EL (cell line): ENCODE measurements at places on chromosomes 11 and 22.

DNA sequence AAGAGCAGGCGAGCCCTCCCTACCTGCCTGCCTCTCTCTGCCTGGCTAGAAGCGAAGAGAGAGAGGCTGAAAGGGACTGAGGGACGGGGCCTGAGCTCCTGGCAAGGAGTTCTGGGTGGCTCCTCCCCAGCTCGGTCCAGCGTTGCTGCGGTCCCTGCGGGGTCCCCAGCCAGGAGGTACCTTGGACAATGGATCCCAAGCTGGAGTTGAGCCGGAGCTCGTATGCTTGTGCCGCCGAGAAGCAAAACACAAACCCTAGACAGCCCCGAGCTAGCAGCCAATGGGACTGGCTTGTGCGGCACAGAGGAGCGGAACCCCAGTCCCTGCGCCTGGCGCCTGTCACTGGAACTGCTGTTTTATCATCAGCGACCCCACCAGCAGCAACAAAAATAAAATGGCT, 18.3 kb downstream of the SLC25A18 start:
- no peak for DNase-seq

- DNase-seq = no peak
Observed at GRCh38 chr11:86301742-86302091, 323 bp upstream of the HIKESHI start.

DNA sequence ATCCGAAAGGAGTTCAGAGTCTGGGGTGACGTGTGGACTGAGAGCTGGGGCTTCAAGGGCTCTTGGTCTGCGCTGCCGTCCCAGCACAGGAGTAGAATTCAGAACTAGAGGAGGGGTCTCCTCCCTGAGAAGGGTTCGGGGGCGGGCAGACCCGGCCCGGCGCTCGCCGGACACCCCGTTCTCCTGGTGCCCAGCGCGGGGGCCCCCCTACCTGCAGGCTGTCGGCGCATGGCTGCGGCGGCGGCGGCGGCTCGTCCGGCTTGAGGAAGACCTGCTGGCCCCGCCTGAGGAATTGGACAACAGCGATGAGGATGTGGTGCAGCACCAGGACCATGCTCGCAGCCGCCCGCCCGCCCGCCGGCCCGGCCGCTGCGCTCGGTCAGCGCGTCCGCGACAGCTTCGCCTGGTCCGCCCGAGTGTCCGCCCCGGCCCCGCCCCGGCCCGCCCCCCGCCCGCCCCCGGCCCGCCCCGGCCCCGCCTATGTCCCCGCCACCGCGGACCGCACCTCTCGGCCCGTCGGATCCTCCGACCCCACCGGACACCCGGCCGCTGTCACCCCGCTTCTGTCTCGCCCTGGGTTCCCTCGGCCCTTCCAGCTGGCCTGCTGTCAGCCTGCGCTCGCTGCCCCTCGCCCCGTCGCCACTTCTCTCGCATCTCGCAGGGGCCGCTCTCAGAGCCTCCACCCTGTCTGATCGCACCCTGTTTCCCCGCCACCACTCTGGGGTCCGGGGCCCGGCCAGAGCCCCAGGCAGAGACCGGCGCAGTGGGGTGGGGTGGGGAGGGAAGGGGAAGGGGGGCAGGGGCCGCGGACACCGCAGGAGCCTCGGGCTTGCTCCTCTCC, 32.0 kb downstream of the PDE2A start:
- peak; percentile 36 for DNase-seq

DNA sequence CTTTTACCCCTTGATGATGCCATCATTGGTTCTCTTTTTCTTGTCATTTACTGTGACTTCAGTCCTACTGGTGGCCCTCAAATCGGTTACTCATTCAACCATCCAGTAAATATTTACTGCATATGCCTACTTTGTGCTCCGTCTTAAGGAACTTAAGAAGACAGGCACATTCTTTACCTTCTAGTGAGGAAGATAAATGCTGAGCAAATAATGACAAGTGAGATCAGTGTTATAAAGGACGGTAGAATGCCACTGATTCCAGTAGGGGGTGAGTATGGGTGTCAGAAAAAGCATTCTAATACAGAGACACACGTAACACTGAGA, 1.6 kb downstream of the ANKRD42 start:
- DNase-seq = peak; percentile 17

DNA sequence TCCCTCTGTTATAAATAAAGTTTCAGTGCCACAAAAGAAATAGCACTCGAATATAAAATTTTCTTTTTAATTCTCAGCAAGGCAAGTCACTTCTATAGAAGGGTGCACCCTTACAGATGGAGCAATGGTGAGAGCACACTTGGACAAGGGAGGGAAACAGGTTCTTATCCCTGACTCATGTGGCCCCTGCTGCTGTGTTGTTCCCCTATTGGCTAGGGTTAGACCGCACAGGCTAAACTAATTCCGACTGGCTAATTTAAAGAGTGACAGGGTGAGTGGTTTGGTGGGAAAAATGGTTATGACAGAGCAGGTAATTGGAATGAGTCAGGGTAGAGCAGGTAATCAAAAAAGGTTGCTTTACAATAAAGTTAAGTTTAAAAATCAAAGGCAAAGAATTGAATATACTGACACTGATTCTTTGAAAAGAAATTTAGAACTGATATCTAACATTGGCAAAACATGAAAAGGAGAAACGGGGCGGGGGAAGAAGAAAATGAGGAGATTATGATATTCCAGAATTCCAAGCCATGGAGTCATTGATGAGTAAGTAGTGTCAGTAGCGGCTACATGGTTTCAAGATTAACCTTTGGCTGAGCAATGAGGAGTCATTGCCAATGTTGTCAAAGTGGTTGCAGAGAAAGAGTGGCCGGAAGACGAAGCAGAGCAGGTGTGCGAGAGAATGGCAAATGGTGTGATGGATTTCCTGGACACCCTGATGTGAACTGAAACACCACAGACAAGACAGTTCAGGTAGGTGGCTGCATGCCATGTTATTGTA, 48.4 kb upstream of the MRGPRX1 start:
- peak; percentile 71 for DNase-seq

DNA sequence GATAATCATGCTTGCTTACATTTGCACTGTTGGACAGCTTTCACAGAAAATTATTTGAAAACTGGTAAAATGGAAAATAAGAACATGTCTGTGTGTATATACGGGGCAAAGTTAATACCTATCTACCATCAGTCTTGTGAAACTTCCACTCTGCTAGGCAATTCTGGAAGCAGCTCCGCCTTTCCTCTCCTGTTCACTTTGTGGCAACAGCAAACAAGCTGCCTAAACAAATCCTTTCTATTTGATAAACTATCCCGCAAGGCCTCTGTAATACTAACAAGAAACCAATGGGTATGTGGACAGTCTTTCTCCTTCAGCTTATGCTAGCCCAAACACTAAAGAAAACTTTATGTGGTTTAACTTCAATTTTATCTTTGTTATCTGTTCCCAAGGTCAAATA, 39.2 kb upstream of the RAPSN start:
- DNase-seq = no peak

- peak; percentile 41 for DNase-seq
Observed at GRCh38 chr22:20494978-20495860, at the start of gene KLHL22. TSS of gene KLHL22 (minus strand) at chr22:20495795. CDS start at chr22:20489211, 6,584 bp downstream.

DNA sequence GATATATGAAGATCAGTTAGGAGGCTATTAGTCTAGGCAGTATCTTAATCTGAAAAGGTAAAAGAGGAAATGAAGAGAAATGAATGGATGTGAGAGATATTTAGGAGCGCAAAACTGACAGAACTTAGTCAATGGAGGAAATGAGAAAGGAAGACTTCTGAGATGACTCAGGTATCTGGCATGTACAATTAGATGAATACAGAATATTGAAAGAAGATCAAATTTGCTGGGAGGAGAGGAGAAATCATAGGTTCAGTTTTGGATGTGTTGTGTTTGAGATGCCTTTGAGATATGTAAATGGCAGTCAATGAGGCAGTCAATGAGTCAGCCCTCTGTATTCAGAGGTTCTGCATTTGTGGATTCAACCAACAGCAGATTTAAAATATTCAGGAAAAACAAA, 42.9 kb upstream of the GAB2 start:
- DNase-seq = peak; percentile 62

GRCh38 chr11:13115380-13115675, 106.2 kb downstream of the RASSF10 start:
- DNase-seq = no peak

DNA sequence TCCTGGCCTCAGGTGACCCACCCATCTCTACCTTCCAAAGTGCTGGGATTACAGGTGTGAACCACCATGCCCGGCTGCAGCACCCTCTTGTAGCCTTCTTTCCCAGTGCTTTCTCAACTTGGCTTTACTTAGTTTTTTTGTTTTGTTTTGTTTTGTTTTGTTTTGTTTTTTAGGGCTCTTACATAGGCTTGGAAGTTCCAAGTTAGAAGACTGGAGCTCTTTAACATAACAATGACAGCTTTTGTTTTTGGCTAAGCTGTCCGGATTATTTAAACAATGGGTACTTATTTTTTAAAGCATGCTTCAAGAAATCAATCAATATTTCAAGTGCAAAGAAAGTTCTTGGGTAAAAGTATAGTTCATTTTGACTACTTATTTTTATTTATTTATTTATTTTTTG, 25.9 kb downstream of the KMT2A start:
- DNase-seq = no peak

GRCh38 chr11:117385906-117386305, 58.3 kb downstream of the CEP164 start:
- no peak for DNase-seq

DNA sequence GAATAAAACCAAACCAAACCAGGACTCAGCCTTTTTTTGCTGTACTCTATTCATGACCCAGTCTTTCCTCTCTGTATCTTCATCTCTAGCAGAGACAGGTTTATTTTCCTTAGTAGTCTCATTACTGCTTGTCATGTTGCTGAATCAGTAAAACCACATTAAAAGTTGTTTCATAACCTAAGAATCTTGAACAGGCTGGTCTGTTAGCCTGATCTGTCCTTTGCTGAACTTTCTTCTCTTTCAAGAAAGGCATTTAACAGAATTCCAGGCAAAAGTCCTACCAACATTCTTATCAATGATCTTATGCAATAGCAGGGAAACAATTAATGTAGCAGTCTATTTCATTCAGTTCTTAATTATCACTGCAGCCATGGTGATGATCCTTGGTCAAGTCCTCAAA, 197.7 kb downstream of the CASP12 start:
- peak; percentile 38 for DNase-seq

GRCh38 chr11:124769806-124770774, 8.0 kb upstream of the ESAM start:
- peak; percentile 83 for DNase-seq

GRCh38 chr11:76601724-76602123, 68.8 kb downstream of the LRRC32 start:
- DNase-seq = no peak

- no peak for DNase-seq
Observed at GRCh38 chr22:21099578-21099977, 53.8 kb downstream of the LRRC74B start.

DNA sequence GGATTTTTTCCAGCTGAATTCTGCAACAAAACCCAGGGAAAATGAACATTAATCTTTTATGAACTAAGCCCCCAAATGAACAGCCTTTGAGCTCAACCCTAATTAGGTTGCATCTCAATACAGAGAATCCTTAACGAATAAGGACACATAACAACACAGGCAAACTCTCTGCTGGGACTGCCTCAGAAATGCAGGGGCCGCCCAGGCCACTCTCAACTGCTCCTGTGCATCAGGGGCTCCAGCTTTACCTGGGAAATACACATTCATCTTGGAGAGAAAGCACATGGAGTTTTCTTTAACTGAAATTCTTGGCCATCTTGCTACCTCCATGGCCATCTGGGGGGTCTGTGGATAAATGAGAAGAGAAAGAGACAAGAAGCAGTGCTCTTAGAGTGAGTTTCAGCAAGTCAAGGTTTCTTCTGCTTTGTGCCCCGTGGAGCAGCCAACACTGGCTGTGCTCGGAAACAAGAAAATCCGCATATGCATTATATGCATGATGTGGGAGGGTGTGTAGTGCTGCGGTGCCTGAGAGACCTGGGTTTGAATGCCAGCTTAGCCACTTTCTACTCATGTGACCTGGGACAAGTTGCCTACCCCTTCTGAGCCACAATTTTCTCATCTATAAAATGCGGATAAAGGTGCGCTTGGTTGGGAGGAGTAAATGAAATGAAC, 81.9 kb upstream of the RCN1 start:
- no peak for DNase-seq

DNA sequence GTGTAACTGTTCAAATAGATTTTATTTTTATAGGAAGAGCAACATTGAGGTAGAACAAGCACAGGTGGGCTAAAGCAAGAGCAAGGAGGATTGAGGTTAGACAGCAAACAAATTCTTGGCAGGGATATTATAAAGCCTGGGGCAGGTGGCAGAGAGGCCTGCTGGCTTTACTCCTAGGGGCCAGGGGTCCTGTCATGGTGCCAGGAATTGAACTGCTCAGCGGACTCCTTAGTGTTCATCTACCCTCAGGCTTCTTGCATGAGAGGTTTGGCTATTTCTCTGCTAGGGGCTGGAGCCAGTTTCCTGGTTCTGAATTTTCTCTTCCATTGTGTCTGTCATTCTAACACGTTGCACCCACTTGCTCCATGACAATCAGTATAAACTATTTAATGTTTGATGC, 217.2 kb upstream of the NCAM1 start:
- DNase-seq = no peak

- no peak for DNase-seq
Observed at GRCh38 chr22:31968022-31968421, 23.7 kb downstream of the YWHAH start.
